ENCODE measurements at places on chromosomes 7 and 10.

DNA sequence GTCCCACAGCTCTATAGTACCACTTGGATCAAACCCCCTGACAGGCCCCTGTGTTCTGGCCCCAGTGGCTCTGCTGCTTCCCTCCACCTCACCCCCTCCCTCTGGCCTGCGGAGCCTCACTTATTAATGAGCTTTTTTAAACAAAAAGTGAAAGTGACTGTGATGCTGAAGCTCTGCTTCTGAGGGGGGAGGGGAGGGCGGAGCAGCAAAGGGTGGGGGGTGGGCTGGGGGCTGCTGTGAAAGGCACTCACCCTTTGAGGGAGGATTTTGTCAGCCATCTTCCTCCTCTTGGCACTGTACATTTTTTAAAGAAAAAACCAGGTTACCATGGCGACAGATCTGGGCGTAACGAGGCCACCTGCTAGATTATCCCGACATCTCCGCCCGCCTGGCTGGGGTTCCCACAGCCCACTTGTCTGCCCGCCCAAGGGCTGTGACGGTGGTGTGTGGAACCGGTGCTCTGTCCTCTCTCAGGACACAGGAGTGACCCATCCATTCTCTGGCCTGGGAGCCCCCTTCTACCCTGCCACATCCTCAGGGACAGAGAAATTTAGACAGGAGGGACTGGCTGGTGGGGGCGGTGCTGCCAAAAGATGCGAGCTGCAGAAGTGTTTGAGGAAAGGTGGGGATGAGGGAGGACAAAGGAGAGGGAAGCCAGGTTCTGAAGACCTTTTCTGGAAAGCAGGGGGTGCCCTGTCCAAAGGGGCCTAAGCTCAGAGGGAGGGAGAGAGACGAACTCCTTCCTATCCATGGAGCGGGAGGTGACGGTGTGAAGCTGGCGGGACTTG, 4.9 kb downstream of the SMARCD3 start:
- DNase-seq, result no peak

GRCh38 chr10:81820418-81820817, 54.6 kb upstream of the NRG3 start:
- no peak for DNase-seq

- no peak for DNase-seq
Observed at GRCh38 chr10:510415-510881, 179.0 kb downstream of the DIP2C start.

- no peak for DNase-seq
Observed at GRCh38 chr10:34740321-34740720, 74.8 kb downstream of the PARD3 start.

DNA sequence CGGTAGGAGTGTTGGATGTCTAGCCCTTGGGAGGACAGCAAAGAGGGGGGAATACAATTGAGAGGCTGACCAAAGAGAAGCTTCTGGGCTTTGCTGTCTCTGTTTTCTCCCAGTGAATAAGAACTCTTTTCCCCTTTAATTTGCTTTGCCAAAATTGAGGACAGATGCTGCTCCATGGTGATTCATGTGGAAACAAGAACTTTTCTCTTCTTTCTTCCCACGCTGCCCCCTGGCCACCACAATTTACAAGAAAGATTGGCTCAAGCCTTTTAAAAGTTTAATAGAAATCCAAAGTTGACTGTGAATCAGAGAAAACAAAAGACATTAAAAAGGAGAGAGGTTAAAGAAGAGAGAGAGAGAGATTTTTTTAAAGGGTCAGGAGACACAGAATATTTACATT, 49.0 kb downstream of the PRR15 start:
- no peak for DNase-seq

GRCh38 chr10:89310056-89310893, 8.4 kb downstream of the IFIT2 start:
- DNase-seq, result no peak

- no peak for DNase-seq
Observed at GRCh38 chr7:3187444-3188040, 113.5 kb upstream of the SDK1 start.

- no peak for DNase-seq
Observed at GRCh38 chr7:1850111-1850975, 180.3 kb downstream of the ELFN1 start.

GRCh38 chr7:44225566-44226395, 25.0 kb downstream of the YKT6 start:
- DNase-seq, result no peak

GRCh38 chr10:84193846-84194423, 402 bp upstream of the CDHR1 start:
- DNase-seq, result no peak

DNA sequence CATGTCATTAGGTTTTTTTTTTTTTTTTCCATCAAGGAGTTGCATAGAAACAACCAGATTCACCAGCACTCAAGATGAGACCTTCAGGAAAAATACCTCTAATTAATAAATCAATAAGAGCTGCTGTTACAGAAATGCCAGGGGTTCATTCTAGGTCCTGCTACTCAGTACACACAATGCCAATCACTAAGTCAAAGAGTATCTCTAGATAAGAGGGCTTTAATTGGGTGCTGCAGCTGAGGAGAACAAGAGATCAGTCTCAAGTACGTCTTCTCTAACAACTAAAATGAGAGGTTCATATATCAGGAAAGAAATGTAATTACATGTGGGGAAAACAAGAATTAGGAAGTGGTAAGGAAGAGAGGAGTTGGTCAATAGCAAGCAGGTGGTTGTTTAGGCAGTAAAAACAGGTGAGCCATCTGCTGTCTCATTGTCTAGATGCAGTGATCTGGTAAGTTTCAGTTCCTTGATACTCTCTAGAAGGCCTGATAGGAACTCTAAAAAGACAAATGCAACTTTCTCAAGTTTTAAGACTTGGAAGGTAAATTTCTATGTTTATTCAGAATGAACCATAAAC, 272.9 kb upstream of the ZWINT start:
- no peak for DNase-seq

DNA sequence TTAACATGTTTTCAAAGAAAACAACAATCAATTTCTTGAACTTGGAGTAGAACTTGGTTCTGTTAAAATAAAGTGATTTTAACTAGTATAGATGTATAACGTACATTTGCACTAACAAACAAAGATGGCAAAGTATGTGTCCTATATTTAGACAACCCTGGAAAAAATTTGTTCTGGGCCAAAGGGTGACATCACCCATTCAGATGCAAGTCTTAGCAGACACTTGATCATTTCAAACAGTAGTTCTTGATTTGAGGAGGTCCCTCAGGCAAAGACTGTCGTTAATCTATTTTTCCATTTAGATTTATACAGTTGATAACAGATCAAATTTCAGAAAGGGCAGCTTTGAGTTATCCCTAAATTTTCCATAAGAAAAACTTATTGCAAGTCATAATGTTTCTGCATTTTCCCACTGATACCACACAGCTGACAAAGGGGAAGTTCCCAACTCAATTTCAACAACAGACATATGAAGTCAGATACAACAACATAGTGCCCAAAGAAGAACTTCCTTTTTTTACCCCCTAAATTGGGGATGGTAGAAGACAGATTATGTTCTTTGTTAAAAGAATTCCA, 5.2 kb downstream of the NMT2 start:
- DNase-seq, result no peak

- DNase-seq, result no peak
Observed at GRCh38 chr10:12511651-12512050, 162.3 kb downstream of the CAMK1D start.

DNA sequence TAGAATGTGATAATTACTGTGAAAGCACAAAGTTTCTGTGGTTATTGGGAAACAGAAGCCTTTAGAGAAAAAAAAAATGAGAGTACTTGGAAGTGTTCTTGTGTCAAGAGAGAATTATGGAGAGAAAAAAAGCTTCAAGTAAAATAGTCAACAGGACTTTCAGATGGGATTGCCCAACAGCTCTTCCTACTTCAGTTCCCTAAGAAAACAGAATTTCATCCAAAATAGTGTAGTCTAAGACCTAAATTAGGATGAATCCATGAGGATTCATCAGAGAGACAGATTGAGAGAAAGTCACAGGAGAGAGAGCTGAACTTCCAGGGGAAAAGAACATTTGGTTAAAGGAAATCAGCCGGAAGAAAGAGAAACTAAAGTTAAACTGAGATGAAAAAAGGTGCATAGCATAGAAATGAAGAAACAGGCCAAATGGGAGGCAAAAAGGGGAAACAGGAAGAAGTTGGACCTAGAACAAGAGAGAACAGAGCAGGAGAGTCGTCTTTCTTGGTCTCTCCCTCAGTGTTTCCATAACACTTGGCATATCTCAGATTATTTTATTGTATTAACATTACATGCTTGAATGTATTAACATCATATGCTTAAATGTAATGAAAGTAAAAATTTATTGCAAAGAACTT, 2.5 kb downstream of the SCIN start:
- no peak for DNase-seq

GRCh38 chr10:48671914-48672595, 12.6 kb upstream of the WDFY4 start:
- no peak for DNase-seq

GRCh38 chr7:94957061-94957460, 49.7 kb downstream of the PPP1R9A start:
- DNase-seq, result no peak

DNA sequence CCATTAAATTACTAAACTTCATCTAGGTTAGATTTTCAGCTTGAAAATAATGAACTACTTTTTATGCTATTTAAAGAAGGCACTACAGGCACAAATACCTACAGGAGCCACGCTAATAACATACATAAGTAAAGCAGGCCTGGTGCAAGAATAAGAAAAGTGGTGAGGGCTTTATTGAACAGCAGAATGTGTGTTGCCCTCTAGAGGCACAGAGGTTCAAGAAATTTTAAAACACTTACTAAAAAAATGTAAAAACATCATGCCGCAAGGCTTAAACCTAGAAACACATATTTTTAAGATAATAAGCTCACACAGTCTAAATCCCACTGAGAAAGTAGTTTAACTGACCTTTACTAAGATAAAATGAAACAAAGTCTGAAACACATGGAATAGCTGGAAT, 20.3 kb downstream of the CACUL1 start:
- no peak for DNase-seq

- DNase-seq, result no peak
Observed at GRCh38 chr10:121332829-121333765, 265.1 kb downstream of the FGFR2 start.

DNA sequence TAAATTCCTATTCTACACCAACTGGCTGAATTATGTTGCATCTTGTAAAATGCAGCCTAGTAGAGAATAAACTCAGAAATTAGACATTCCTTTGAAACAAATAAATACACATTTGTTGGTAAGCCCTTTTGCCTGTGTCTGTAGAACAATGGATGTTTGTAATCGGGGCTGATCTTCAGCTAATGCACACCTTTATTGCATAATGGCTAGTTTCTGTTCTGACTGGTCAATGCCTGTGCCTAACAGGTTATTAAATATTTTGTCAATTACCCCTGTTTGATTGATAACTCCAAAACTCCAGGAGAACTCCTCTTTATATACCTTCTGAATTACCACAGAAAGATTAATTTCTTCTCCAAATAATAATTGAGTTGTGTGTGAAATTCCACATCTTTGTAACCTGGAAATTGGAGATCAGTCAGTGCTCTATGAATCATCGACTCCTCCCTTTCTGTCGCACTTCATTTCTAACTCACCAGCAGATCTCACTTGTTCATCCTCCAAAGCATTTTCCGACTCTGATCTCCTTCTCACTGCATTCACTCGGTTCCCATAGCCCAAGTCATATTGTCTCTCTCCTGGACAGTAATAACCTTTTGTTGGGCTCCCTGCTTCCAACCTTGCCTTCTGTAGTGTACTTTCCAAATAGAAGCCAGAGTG, 196.0 kb upstream of the FZD1 start:
- no peak for DNase-seq

DNA sequence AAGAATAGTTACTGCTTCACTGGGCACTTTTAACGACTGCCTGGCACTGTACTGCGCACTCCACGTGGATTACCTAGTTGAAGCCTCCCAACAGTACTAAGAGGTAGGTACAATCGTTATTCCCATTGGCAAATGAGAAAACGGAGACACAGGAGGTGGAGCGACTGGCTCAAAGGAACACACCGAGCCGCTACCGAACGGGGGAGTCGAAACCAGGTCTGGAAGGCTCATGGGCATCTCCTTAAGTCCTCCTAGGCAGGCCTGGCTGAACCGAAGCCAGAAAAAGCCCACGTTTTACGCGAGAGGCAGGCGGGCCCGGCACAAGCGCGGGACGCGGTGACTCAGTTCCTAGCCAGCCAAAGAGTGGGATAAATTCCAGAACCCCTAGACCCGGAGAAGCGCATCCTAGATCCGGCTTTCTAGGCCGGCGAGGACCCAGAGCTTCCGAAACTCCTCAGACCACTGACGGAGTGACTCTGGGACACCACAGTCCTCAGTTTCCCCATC, 472 bp downstream of the PDAP1 start:
- DNase-seq, result no peak

DNA sequence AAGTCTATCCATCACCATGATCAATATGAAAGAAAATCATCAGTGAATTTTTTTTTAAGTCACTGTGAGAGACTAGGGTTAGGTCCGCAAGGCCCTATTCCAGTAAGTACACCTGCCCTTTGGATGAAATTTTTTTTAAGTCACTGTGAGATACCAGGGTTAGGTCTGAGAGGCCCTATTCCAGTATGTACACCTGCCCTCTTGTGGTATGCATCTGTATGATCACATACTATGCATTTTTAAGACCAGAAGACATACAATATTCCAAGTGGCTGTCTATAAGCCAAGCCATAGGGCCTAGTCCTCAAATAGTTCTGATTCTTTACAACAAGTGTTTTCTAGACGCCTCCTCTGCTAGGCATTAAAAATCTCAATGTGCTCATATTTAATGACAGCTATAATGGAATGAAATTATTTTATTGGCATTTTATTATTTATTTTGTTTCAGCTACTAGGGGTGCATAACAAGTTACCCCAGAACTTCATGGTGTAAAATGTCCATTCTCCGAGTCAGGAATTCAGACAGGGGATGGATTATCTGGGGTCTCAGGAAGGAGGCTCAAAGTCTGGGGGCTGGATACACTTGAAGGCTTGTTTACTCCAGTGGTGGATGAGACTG, 53.1 kb downstream of the TEX36 start:
- peak; percentile 24 for DNase-seq

GRCh38 chr7:97446361-97446760, 285.5 kb upstream of the TAC1 start:
- DNase-seq, result no peak

Measured in CMK (cell line).